ENCODE measurements at places on chromosomes 6 and 20.

- H3K27ac ChIP-seq, result no peak overlapping the region
- peaks cover 4% of the 10 kb centered on the region for H3K36me3 ChIP-seq
- no peaks in the 10 kb centered on the region for H3K4me1 ChIP-seq
- no peaks in the 10 kb centered on the region for H3K27me3 ChIP-seq
Measured at GRCh38 chr6:150939399-150939798, 73.9 kb downstream of the MTHFD1L start.

- H3K27me3 ChIP-seq, result peaks cover 18% of the 10 kb centered on the region
- no peaks in the 10 kb centered on the region for H3K36me3 ChIP-seq
- no peak overlapping the region for H3K27ac ChIP-seq
- no peak for DNase-seq
Measured at GRCh38 chr20:58076405-58076804, 152.0 kb downstream of the ANKRD60 start.

DNA sequence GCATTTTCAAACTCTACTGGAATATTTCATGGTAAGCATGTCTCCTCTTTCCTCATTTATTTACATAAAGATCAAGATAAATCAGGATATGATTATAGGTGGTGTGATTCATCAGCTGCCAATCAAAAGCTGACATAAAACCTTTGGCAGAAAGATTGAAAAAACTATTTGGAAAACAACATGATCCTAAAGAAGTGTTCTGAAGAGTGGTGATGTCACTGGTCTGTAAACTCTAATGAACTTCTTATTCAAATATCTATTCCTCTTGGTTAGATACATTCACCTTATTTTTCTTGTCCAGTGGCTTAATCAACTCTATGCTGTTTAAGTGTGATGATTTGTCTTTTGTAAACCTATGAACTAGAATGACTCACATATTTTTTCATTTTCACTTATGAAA is 535.5 kb upstream of the CITED2 start:
- H3K36me3 ChIP-seq, result no peaks in the 10 kb centered on the region
- H3K4me1 ChIP-seq, result no peaks in the 10 kb centered on the region
- no peak overlapping the region for H3K4me3 ChIP-seq
- no peaks in the 10 kb centered on the region for H3K27me3 ChIP-seq

DNA sequence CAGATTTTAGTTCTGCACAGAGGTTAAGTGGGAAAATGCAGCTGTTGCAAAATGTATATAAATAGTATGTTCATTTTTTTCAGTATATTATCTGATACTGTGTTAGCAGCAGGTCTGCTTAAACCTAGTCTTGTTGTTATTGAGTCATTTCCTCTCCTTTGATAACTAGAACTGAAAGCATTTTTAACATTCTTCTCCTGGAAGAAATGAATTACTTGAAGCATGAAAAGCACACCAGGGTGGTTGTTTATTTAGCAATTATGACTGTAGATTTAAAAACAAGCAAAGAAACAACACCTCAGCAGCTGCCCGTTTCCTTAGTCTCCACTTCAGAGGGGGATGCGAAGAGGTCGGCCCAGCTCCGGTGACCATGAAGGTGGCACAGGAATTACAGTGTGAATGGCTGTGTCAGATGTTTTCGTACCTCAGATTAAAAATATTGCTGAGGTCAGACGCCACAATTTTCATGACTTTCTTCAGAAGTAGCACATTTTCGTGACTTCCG is 53.5 kb downstream of the GOPC start:
- DNase-seq, result no peak
- H3K4me1 ChIP-seq, result no peaks in the 10 kb centered on the region
- H3K36me3 ChIP-seq, result no peaks in the 10 kb centered on the region
- H3K27ac ChIP-seq, result no peak overlapping the region

DNA sequence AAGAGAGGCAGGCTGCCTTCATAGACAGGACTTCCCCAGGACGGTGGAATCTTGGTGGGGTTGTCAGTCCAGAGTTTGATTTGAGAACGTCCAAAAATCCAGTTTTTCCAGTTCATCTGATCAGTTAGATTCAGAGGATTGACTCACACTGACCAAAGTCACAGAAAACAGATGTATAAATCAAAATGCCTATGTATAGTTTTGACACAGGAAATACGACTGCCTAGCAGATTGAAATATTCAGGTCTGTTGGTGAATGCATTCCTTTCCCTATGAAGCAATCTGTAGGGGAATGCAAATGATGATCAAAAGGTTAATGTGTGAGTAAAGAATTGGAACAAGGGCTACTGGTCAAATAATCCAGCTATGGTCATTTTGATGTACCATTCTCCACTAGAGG is 29.7 kb upstream of the GFOD1 start:
- H3K36me3 ChIP-seq, result no peaks in the 10 kb centered on the region
- no peak overlapping the region for H3K27ac ChIP-seq
- no peak for DNase-seq
- no peak overlapping the region for H3K4me3 ChIP-seq
- no peaks in the 10 kb centered on the region for H3K4me1 ChIP-seq

DNA sequence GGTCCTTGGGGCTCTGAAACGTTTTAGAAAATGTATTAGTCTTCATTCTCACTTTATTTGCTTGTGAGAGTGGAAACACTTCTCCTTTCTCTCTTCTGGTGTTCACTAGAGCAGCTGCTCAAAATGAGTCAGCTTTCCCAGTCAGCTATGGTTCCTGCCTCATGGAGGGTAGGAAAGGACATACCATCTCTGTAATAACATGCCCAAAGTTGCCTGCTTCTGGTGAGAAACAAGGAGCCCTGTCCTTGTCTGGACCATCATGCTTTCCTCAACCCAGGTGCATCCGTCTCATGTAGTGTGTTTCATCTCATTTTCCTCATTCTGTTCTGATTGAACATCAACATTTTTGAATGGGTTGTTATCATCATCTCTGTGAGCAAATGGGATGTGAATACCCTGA is 17.1 kb upstream of the TINAG start:
- peaks cover 5% of the 10 kb centered on the region for H3K4me1 ChIP-seq
- H3K27ac ChIP-seq, result no peak overlapping the region
- DNase-seq, result no peak
- H3K4me3 ChIP-seq, result no peak overlapping the region

GRCh38 chr6:35737413-35738211 is 780 bp downstream of the ARMC12 start:
- DNase-seq, result no peak
- no peaks in the 10 kb centered on the region for H3K27me3 ChIP-seq
- H3K27ac ChIP-seq, result no peak overlapping the region
- no peak overlapping the region for H3K4me3 ChIP-seq
- peaks cover 41% of the 10 kb centered on the region for H3K4me1 ChIP-seq
- H3K36me3 ChIP-seq, result no peaks in the 10 kb centered on the region

DNA sequence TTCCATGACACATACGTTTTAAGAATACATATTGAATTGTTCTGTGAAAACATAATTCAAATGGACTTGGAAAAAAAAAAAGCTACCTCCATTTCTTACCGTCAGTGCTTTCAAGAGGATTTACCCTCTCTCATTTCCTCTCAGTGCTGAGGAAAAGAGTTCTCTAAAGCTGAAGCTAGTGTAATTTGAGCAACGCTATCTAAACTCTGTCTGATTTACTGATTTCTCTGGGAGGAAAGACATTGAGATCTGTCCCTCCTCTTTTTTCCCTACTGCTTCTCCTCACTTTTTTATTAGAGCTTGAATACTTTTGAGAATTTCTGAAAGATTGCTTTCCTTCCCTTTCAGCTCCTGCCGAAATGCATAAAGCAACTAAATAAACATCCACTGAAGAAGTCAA is 41.2 kb upstream of the GRIK2 start:
- no peaks in the 10 kb centered on the region for H3K36me3 ChIP-seq
- H3K27ac ChIP-seq, result no peak overlapping the region
- H3K4me3 ChIP-seq, result no peak overlapping the region
- DNase-seq, result no peak

- H3K4me3 ChIP-seq, result no peak overlapping the region
- H3K36me3 ChIP-seq, result no peaks in the 10 kb centered on the region
- H3K4me1 ChIP-seq, result peaks cover 25% of the 10 kb centered on the region
- no peak for DNase-seq
Measured at GRCh38 chr20:51463560-51463959, 79.0 kb downstream of the NFATC2 start.

- H3K36me3 ChIP-seq, result no peaks in the 10 kb centered on the region
- peak overlapping the region; percentile 87 for H3K27ac ChIP-seq
- no peak for DNase-seq
- H3K4me1 ChIP-seq, result peaks cover 35% of the 10 kb centered on the region
- no peaks in the 10 kb centered on the region for H3K27me3 ChIP-seq
Measured at GRCh38 chr6:157240960-157241311, 82.4 kb downstream of the TMEM242 start.

GRCh38 chr6:116445102-116445501 is 16.1 kb upstream of the CALHM6 start:
- H3K27me3 ChIP-seq, result no peaks in the 10 kb centered on the region
- H3K36me3 ChIP-seq, result no peaks in the 10 kb centered on the region
- no peaks in the 10 kb centered on the region for H3K4me1 ChIP-seq
- H3K4me3 ChIP-seq, result no peak overlapping the region
- no peak overlapping the region for H3K27ac ChIP-seq
- no peak for DNase-seq

DNA sequence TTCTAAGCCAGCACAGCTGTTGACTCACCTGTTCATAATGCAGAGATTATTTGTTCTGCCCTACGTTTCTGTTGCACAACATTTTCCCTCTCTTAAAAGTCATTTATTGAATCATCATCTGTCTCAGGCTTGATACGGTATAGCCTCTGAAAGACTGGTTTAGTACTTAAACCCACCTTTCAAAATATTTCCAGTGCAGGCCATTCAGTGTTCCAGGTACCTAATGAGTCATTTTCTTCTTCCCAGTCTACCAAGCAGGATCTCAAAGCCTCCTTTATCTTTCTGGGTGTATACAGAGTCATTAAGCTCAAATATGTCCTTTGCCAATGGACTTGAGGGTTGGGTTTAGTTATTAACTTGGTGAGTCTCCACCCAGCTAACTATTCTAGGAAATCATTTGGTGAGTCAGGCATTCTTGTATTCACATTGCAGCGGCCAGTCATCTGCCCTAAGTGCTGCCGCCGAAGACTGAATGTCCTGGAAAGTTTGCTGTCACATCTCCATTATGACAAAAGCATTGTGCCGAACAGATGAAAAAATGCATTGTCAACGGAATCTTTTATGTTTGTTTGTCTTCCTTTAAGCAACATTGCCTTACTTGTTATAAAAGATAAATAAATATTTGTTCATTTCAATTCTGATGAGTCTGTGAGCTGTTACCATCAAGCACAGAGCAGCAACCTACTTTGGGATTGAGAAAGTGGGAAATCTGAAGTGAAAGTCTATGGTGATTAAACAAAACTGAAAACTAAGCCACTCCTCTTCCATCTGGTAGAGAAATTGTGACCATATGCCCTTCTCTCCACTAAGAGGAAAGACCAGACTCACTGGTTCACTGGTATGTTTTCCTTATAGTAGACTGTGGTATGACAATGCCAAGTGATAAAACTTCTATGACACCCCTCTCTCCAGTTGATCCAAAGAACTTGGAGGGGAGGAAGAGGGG is 14.3 kb upstream of the FAM135A start:
- H3K36me3 ChIP-seq, result no peaks in the 10 kb centered on the region
- peak overlapping the region; percentile 88 for H3K27ac ChIP-seq
- DNase-seq, result no peak
- no peaks in the 10 kb centered on the region for H3K27me3 ChIP-seq
- H3K4me3 ChIP-seq, result peak overlapping the region; percentile 34

GRCh38 chr6:2891768-2892170 is 11.3 kb downstream of the SERPINB9 start:
- DNase-seq, result no peak
- no peak overlapping the region for H3K4me3 ChIP-seq
- H3K27me3 ChIP-seq, result no peaks in the 10 kb centered on the region
- no peaks in the 10 kb centered on the region for H3K36me3 ChIP-seq
- no peaks in the 10 kb centered on the region for H3K4me1 ChIP-seq
- no peak overlapping the region for H3K27ac ChIP-seq

DNA sequence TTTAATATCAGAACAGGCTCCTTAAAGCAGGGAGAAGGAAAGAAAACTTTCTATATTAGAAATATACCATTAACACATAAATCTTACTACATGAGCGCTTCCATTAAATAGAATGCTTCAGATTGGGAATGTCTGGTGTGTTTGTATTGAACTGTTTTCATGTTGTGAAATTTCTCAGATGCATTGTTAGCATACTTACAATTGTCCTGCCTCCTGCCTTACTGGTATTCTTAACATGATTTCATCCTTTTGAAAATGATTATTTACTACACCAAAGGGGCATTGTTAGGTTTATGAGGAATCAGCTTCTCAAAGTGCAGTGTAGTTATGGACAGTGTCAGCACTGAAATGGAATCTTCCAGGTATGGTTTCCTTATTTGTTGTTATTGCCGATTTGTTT is 145.6 kb downstream of the MTFR2 start:
- no peak for DNase-seq
- peak overlapping the region; percentile 77 for H3K27ac ChIP-seq
- H3K4me3 ChIP-seq, result no peak overlapping the region
- peaks cover 33% of the 10 kb centered on the region for H3K4me1 ChIP-seq

GRCh38 chr6:19538096-19538495 is 299.1 kb upstream of the ID4 start:
- H3K27me3 ChIP-seq, result no peaks in the 10 kb centered on the region
- no peak for DNase-seq
- H3K4me1 ChIP-seq, result peaks cover 46% of the 10 kb centered on the region
- H3K36me3 ChIP-seq, result no peaks in the 10 kb centered on the region
- no peak overlapping the region for H3K27ac ChIP-seq

DNA sequence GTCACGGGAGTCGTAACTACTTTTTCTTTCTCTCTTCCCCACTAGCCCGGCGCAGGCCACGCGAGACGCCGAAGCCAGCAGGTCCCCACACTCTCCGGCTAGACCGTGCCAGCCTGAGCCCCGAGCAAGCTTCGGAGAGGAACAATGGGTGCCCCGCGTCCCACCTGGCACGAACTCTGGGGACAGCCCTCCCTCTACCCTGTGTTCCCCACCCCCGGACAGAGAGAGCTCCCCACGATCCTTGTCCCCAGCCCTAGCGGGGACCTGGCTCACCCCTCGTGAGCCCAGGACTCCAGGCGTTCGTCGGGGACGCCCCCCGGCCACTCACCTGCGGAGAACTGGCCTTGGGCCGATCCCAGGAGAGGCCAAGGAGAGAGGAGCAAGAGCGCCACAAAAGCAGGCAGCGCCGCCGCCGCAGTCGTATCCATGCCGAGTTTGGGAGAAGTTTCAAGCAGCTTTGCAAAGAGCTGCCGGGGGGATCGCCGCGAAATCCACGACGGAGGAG is 416 bp downstream of the PTPRK start:
- no peaks in the 10 kb centered on the region for H3K36me3 ChIP-seq
- DNase-seq, result no peak
- H3K27me3 ChIP-seq, result peaks cover 30% of the 10 kb centered on the region
- peaks cover 4% of the 10 kb centered on the region for H3K4me1 ChIP-seq
- peak overlapping the region; percentile 95 for H3K27ac ChIP-seq

DNA sequence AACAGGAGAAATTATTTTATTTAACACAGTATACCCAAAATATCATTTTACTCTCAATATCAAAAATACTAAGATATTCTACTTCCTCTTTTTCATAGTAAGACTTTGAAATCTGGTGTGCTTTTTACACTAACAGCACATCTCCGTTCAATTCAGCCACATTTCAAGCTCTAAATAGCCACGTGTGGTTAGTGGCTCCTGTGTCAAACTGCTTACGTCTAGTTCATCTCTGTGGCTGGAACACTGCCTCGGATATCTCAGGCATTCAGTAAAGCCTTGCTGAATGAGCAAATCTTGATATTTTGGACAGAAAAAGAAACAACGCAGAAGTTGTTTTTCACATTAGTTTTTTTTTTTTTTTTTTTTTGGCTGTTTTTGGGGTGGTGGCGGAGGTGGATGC is 136.1 kb downstream of the EYA4 start:
- H3K27me3 ChIP-seq, result no peaks in the 10 kb centered on the region
- no peaks in the 10 kb centered on the region for H3K4me1 ChIP-seq

GRCh38 chr20:47927944-47928343 is 142.7 kb upstream of the SULF2 start:
- H3K27ac ChIP-seq, result no peak overlapping the region
- no peak for DNase-seq
- H3K4me1 ChIP-seq, result peaks cover 7% of the 10 kb centered on the region
- H3K36me3 ChIP-seq, result no peaks in the 10 kb centered on the region

Measured in esophagus squamous epithelium (tissue), 5 donors.